ENCODE measurements at places on chromosomes 5 and 9.

DNA sequence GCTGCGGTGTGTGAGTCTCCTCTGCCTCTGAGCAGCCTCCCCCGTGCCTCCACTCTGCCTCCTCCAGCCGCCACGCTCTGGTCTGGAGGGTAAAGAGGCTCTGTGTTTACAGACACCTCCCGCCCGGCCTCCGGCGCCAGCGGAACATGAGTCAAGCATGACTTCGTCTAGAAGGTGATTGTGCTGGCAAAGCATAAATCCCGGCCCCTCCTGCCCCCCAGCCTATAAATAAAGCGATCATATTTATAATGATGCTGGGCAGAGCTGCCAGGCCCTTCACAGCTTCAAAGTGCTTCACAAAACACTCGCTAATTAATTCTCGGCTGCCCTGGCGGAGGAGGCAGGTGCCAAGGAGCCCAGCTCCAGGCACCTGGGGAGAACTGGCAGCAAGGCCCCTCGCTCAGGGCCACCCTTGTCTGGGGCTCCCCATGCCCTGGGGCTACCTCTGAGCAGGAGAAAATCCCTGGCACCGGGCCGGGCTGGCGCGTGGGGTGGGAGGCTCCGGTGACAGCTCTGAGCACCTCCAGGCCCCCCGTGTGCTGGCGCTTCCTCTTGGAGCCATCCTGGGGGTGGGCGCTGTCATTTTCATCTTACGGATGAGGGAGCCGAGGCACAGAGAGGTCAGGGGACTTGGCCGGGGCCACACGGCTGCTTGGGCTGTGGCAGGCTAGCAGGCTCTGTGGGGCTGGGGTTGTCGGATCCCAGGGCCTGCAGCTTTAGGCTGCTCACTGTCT lies 87.8 kb downstream of the RXRA start:
- DNase-seq: no peak

DNA sequence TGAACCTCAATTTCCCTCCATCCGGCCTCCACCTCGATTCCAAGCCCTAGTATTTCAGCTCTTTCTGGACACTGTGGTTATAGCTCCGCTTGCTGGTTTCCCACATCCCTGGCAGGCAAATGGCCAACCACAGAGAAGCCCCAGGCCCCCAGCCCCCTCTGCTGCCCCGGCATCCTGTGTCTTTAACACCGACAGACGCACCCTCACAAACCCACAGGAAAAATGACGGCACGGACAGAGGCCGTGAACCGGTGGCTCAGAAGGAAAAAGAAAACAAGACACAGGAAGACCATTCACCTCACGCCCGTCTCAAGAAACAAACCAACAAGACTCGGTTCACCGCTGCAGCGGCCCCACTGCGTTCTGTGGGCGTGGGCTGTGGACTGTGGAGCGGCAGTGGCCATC lies 1.5 kb upstream of the CLIC3 start:
- DNase-seq: no peak

DNA sequence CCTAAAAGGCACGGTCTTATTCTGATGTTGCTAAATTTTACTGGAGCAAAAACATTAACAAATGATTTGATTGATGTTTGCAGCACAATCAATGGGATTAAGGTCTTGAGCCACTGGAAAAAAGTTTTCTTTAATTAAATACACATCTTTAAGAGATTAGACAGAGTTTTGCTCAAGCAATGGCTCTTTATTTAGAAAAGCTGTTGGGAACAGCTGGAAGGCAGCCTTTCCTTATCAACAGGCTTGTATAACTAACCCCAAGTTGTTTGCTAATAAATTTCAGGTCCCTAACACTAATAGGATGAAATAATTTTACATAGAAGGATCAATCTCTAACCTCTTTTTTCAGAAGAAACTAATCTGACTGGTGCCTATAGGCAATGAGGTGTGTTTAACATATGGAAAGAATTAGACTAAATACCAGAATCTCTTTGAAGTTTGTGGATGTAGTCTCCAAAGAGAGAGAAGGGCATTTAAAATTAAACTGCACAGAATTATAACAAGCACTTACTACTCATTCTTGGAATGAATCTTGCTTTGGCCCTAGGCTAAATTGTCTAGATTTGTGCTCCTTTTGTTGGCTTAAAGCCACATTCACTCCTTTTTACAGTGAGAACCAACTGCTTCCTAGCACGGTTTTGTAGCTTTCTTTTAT lies 67.3 kb upstream of the TNFAIP8 start:
- no peak for DNase-seq

DNA sequence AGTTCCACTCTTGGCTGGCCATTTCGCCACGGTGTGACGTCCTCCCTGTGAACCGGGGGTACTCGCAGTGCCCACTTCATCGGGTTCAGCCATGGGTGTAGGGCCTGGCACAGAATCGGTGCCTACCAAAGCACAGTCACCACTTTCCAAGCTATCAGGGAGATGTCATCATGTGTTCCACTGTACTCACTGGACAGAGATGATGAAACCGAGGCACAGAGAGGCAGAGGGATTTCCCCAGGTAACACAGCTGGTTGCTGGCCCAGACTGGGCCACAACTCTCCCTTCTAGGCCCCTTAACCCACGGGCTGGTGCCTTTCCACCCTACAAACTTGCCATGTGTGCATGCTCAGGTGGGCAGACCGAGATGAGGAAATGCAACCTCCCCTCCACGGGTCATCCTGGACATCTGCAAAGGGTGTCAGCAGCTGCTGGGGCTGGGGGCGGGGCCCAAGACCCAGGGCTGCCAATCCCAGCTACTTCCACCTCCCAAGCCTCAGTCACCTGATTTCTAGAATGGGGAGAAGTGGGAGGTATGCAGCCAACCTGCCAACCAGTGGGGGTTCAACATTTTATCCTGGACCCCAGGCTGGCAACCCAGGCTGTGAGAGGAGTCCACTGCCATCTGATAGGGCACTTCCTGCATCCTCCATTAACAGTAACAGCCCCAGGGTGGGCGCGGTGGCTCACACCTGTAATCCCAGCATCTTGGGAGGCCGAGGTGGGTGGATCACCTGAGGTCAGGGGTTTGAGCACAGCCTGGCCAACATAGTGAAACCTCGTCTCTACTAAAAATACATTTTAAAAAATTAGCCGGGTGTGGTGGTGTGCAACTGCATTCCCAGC lies 893 bp upstream of the SH2D3C start:
- DNase-seq: peak; percentile 55

- no peak for DNase-seq
Observed at GRCh38 chr5:159021901-159022556, 77.7 kb downstream of the EBF1 start.

GRCh38 chr9:94783102-94783682 lies 56.7 kb downstream of the AOPEP start:
- peak; percentile 9 for DNase-seq

DNA sequence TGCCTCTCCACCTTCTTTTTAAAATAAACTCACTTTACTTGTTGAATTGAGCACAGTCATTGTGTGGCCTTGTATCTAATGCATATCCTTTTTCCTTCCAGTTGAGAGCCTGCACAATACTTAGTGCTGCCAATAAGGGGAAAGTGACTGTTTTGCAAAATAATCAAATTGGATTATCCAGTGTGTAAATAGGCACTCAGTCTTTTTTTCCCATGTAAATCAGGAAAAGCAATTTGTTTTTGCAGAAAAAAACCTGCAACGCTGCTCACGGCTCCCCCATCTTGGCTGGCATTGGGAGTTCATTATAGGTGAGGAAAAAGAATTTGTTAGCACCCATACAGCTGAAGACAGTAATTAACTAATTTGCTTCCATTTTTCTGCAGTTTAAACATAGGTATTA lies 299.9 kb downstream of the CSNK1G3 start:
- DNase-seq: no peak

- DNase-seq: no peak
Observed at GRCh38 chr9:77779010-77779409, 130.9 kb upstream of the GNA14 start.

DNA sequence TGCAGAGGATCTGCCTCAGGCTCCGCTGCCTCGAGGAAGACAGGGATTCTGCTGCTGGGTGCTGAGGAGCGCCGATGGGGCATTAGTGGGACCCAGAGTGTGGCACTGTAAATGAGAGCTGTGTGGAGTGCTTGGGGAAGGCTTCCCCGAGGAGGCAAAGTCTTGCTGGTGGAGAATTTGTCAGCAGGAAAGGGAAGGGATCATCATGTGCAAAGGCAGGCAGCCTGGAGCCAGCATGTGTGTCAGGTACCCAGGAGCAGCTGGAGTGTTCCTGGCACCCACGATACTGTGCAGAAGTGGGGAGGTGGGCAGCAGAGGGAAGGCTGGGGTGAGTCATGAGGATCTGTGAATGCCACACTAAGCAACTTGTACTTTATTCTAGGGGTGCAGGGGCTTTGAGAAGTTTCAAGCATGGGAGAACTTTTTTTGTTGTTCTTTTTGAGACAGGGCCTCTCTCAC lies 12.3 kb downstream of the B4GALT7 start:
- no peak for DNase-seq

GRCh38 chr9:76573905-76574760 lies 115.2 kb downstream of the GCNT1 start:
- no peak for DNase-seq

All from stimulated activated CD4-positive, alpha-beta T cell treated with anti-CD3 and anti-CD28 coated beads, TNF-alpha, amount 100 ng/mL, for 24 hours (primary cell).